ENCODE measurements at places on chromosomes 3 and 15. TPM values are rescaled to one million over a fixed set of nuclear protein-coding genes. Genes with fewer than 3 reads are reported as not detected.

DNA sequence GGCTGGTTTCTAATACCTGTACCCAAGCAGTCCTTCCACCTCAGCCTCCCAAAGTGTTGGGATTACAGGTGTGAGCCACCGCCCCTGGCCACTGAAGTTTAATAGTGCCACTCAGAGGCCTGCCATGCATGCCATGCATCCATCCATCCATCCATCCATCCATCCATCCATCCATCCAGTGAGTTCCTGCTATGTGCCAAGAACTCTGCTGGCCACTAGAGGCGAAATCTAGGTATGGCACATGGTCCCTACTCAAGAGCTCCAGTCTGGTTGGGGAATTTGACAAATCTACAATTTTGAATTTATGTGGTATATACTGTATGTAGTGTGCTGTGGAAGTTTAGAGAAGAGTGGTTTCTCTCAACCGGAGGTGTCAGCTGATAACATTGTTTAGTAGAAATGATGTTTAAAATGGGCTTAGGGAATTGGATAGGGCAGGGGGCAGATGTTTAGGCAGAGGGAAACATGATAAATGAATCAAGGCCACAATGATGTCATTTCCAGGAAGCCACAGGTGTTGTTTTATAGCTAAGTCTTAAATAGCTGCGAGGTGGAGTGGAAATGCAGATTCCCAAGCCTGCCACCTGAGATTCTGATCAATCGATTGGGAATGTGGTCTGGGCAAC lies 384.4 kb upstream of the C2CD4B start:
- DNase-seq: no peak

PLSCR2 gene
- total RNA-seq: 1.3 TPM

- no peak for DNase-seq
These were observed 7.9 kb downstream of the AMOTL2 start for GRCh38 chr3:134366221-134366927.

GRCh38 chr3:12905316-12906071 lies 64.1 kb upstream of the RPL32 start:
- DNase-seq: no peak

GRCh38 chr3:46410669-46411068 lies 3.6 kb downstream of the CCRL2 start:
- no peak for DNase-seq
